ENCODE measurements at places on chromosomes 2 and 18. TPM values are rescaled to one million over a fixed set of nuclear protein-coding genes. Genes with fewer than 3 reads are reported as not detected.

The FTCDNL1 gene
- total RNA-seq, result 2.2 TPM

DNA sequence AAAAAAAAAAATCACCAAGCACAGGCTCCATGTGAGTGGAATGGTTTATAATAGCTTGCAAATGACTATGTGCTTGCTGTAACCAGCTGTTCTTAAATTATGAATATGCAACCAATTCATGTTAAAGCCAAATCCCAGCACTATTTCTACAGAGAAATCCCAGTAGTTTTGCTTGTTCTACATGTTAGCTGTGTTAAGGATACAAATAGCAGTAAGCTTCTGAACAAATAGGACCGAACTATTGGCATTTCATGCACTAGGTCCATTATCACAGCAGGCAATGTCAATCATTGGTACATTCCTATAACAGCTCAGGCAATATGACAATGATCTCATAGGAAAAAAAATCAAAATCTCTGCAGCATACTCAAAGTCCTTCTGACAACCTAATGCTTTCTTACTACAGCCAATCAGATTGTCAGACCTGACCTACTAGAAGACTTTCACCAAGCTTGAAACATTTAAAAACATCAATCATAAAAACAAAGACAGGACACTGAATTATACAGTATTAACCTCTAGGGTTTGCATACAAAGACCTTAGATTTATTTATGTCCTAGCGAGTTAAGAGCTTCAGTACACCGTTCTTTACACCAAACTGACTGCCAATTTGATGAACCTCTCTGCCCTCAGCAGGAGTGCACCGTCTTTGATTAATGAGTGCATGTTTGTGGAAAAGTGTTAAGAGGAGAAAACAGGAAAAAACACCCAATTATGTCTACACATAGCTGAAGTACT is 6.4 kb downstream of the BAZ2B start:
- H3K4me1 ChIP-seq, result peaks cover 72% of the 10 kb centered on the region
- peak overlapping the region; percentile 53 for H3K27ac ChIP-seq
- no peaks in the 10 kb centered on the region for H3K36me3 ChIP-seq
- H3K27me3 ChIP-seq, result no peaks in the 10 kb centered on the region
- no peak for DNase-seq

DNA sequence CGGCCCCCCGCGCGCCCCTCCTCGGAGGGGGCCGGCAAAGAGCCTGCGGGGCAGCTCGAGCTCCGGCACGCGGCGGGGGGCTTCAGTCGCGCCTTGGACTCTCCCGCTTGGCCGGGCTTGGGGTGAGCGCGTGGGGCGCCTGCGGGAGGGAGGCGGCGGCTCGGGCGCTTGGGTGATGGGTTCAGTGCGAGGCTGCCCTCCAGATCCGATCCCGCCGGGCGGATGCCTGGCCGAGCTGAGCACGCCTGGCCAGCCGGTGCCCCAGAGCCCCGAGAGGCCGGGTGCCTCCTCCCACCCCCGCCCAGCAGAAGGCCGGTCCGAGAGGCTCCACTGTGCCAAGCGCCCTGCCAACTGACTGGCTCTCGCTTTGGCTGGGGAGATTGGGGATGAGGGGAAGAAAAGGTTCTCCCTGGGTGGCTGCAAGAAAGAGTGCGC is 273 bp upstream of the NXPH2 start:
- no peak for DNase-seq
- H3K36me3 ChIP-seq, result no peaks in the 10 kb centered on the region
- no peak overlapping the region for H3K27ac ChIP-seq
- H3K27me3 ChIP-seq, result peaks cover 36% of the 10 kb centered on the region
- H3K4me1 ChIP-seq, result peaks cover 8% of the 10 kb centered on the region

GRCh38 chr18:25283781-25284180 is 68.2 kb downstream of the ZNF521 start:
- H3K36me3 ChIP-seq, result no peaks in the 10 kb centered on the region
- H3K4me1 ChIP-seq, result peaks cover 16% of the 10 kb centered on the region
- no peaks in the 10 kb centered on the region for H3K27me3 ChIP-seq
- H3K27ac ChIP-seq, result peak overlapping the region; percentile 63
- no peak for DNase-seq

DNA sequence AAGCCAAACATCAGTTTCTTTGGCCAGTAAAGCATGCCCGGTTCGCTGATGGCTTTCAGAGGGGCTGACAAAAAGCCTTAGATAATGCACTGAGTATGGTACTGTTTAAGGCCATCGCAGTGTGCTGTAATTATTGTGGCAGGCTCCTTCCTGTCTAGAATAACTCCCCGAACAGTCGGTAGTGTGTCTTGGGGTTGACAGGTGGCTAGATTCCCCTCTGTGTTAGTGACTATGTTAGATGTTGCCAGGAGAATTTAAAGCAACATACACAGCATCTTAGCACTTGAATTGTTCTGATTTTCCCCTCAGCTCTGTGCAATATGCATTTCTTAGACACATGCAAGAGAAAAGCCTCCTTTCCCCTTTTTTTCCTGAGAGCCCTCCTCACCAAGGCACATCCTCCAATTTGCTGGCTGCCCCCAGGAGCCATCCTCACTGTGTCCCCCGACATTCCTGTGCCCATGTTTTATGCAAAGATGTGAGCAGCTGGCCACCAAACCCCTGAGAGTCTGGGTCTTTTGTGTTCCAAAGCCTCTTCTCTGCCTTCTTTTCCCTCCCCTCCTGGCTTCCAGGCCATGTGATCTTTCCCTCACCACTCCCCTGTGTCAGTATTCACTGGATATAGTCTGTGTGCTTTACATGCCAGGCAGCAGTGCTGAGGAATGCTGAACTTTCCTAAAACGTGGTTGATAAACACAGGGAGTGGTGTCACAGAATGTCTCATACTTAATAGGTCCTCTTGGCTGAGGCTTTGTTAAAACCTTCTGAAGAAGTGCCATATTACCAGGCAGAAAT is 331.5 kb downstream of the HRH4 start:
- no peak overlapping the region for H3K4me3 ChIP-seq
- H3K27me3 ChIP-seq, result no peaks in the 10 kb centered on the region
- DNase-seq, result no peak

DNA sequence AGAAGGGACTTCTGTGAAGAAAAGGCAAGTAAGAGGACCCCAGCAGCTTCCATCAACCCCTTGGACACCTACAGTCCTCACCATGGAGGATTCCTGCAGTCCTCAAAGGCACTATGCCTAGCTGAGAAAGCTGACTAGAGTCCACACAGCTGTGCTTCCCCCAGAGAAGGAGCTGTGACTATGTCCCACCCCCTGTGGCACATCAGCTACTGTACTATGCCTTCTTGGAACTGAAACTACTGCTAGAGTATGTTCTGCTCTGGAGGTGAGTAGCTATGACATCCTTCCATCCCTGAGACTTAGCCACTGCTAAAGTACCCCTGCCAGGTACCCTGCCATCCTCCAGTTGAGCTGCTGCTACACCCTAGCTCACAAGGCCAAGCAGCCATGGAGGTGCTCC is 690.2 kb upstream of the CHAC2 start:
- no peaks in the 10 kb centered on the region for H3K27me3 ChIP-seq
- H3K4me3 ChIP-seq, result no peak overlapping the region
- no peaks in the 10 kb centered on the region for H3K36me3 ChIP-seq
